ENCODE measurements at places on chromosomes 3 and 15. TPM values are rescaled to one million over a fixed set of nuclear protein-coding genes. Genes with fewer than 3 reads are reported as not detected.

GRCh38 chr3:50525191-50525910 lies 21.9 kb upstream of the CACNA2D2 start:
- no peak for DNase-seq

- DNase-seq = no peak
These were observed 598.3 kb downstream of the SI start for GRCh38 chr3:164479978-164480377.

DNA sequence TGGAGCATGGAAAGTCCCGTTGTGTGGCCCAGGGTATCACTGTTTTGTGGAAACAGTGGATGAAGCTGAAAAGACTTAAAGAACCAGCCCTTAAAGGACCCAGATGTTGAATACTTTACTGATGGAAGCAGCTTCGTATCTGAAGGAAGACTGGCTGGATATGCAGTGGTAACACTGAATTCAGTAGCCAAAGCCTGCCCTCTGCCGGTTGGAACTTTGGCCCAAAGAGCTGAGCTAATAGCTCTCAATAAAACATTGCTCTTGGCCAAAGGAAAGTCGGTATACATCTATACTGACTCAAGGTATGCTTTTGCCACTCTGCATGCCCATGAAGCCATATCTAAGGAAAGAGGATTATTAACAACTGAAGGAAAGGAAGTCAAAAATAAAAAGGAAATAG lies 885.4 kb downstream of the PDCD6IP start:
- DNase-seq = peak; percentile 41

DNA sequence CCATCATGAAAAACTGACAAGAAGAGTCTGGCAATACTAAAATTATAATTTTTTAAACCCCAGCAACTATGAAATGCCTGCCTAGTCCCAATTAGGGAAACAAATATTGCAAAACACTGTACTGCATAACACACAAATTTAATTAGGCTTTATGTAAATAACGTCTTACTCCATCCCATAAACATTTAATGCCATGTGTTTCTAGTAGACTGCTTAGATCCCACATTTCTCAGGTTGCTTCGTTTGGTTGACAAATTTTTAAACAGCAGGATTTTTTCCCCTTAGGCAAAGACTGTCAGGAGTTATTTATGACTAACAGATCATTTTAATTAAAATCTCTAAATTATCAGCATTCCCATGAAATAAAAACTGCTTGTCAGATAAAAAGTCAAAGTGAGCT lies 29.9 kb downstream of the EIF2AK4 start:
- DNase-seq = no peak

GRCh38 chr3:28672406-28672805 lies 323.8 kb upstream of the AZI2 start:
- DNase-seq = no peak

- no peak for DNase-seq
These were observed 11.5 kb upstream of the MB21D2 start for GRCh38 chr3:192929146-192929545.

GRCh38 chr15:88805031-88805780 lies 2.0 kb downstream of the ACAN start:
- DNase-seq = no peak

DNA sequence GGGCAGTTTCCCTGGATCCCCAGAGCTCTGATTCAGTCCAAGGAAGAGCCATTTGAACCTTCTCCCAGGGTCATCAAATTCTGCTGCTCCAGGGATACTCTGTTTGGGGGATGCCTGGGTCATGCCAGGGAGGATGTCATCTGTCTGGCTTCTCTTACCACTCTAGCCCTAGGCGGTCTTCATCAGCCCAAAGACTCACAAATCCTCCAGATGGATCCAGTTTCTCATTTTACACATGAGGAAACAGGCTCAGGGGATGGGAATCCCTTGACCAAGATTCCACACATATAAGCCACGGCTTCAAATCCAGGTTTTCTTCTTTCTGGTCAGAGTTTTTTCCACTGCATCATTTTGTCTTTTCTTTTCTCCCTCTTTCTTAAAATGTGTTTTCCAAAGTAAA lies 36.7 kb downstream of the SLC28A1 start:
- no peak for DNase-seq

DNA sequence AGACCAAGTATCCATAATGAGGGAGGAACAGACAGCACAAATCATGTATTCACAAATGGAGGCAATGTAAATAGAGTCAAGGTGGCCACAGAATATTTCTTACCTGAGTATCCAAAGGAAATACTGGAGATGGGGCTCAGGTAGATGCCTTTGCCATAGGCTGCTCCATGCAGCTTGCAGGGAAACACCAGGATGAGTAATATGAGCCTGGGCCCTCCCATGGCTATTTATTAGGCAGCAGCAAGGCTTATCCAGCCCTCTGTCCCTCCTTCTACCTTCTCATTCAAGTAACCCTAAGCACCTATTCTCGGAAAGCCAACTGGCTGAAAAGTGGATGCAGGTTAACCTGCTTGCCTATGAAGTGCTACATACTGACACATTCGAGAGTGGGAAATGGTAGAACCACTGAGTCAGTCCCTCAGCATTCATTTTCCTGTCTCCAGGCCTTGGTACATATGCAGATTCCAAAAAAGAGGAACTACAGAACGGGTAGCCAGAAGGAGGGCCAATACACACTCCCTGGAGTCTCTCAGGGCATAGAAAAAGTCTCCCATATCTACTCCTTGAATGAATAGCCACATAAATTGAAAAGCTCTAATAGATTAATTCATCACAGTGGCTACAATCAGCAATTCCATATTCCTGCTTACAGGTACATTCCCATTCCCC lies 18.3 kb upstream of the PKM start:
- no peak for DNase-seq

GRCh38 chr3:38990621-38991020 lies 61.1 kb downstream of the SCN11A start:
- DNase-seq = no peak

GRCh38 chr15:78925956-78926743 lies 18.7 kb downstream of the CTSH start:
- DNase-seq = no peak

DNA sequence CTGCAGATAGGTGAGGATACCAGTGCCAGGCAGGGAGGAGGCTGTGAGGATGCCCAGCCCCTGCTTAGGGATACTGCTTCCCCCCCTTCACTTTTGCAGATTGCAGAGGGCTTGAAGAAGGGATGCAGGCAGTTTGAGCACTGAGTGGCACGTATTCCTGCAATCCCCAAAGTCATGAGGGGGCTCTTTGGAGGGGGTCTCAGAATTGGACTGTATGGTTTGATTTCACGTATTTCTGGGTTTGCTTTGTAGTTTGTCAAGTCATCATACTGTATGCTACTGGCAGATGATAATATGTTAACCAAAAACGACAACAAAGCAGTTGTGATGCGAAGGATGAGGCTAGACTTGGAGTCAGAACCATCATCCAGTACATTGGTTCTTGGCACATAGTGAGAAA lies 28.1 kb downstream of the CHST14 start:
- DNase-seq = no peak

DNA sequence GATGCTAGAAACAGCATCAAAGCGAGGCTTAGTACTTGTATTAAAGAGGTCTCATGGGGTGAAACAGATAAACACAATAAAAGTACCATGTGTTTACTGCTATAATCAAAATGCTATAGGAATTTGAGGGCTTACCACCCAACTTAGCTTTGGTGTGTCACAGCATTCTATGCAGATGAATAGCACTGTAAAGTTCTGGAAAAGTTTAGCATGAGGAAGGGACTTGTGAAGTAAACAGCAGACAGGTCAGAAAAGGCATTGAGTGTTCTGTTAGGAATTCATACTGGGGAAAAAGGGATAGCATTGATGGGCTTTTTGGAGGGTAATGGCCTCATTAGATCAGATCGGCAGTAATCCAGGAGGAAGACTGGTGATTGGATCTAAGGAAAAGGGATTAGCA lies 505.3 kb downstream of the NLGN1 start:
- no peak for DNase-seq

GRCh38 chr3:24201301-24201700 lies 256.2 kb downstream of the NR1D2 start:
- no peak for DNase-seq

DNA sequence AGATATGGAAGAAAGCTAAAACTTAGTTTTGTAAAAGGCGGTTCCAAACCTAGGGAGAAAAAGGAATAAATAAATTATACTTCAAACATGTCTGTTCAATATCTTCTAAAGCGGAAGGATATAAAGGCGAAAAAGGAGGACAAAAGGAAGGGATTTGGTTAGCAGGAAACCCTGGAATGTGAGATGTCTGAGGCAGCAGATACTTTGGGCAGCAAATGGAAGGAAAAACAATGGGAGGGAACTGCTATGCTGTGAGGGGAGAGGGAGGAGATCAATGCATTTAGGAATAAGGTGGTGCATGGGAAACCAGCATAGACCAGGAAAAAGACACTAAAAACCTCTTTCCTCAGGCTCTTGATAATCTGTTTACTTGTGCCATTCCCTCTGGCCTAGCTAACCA lies 120.8 kb downstream of the DNAH12 start:
- no peak for DNase-seq

DNA sequence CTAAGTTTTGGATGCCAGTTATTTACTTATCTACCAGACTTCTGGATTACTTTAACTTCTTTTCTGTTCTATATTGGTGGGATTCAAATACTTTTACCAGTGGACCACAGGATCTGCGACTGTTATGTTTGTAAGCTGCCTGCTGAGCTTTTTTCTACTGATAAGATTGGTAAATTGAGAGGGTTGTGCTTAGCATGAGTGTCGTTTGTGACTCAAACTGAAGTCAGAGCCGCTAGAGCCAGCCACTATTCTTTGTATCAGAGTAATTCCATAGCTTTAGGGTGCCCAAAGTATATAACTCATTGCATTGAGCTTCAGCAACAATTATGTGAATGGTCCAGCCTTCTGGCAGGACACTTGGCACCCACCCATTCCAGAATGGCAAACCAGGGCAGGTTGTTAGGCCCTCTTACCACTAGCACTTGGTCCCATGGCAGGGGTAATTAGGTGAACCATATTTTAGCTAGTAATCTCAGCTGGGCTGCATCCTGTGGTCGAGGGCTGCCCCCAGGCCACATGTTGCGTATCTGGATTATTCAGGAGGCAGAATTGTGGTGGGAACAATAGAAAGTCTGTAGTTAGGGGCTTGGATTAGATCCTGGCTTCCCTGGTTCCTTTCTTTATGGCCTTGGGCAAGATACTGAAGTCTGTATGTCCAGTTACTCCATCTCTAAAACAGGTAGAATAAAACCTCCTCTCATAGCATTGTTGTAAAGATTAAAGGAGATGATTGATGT lies 6.0 kb downstream of the PLCL2 start:
- no peak for DNase-seq

GRCh38 chr3:46955157-46955556 lies 21.4 kb downstream of the CCDC12 start:
- no peak for DNase-seq

- no peak for DNase-seq
These were observed 143.5 kb downstream of the GADL1 start for GRCh38 chr3:30750967-30751366.

- DNase-seq = no peak
These were observed 60.3 kb downstream of the STRIT1 start for GRCh38 chr3:155233213-155233612.

DNA sequence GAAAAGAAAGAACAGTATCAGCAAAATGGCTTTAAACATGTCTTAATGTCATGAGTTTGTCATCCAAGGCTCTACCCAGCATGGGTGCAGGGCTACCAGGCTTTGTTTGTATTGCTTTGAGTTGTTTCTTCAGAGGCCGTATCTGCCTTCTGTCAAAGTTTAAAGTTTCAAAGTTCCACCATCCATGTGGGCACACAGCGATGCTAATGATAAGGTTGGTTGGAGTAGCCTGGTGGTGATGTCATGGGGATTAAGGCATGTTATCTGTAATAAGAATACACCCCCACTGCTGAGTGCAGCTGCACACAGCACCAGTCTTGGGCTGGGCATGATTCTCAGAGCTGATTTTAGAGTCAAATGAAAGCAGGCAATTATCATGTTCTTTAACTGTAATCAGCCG lies 72.0 kb upstream of the LRTM1 start:
- no peak for DNase-seq

DNA sequence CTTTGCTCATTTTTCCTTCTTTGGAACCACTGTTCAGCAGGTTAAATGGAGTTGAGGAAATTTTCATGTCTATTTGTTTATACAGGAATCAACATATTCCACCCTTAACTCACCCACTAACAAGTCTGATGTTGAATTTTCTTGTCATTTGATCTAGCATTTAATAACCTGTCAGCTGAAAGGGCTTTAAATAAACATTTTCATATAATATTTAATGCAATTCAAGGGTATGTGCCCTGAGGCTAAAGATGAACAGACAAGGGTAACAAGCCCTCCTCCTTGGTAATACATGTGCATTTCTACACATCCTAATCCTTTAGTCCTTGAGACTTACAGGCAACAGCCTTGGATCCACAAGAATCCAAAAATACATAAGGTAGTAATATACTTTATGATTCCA lies 435.0 kb upstream of the NR2F2 start:
- no peak for DNase-seq

- DNase-seq = no peak
These were observed 78.9 kb downstream of the CD200R1L start for GRCh38 chr3:112767777-112768176.

DNA sequence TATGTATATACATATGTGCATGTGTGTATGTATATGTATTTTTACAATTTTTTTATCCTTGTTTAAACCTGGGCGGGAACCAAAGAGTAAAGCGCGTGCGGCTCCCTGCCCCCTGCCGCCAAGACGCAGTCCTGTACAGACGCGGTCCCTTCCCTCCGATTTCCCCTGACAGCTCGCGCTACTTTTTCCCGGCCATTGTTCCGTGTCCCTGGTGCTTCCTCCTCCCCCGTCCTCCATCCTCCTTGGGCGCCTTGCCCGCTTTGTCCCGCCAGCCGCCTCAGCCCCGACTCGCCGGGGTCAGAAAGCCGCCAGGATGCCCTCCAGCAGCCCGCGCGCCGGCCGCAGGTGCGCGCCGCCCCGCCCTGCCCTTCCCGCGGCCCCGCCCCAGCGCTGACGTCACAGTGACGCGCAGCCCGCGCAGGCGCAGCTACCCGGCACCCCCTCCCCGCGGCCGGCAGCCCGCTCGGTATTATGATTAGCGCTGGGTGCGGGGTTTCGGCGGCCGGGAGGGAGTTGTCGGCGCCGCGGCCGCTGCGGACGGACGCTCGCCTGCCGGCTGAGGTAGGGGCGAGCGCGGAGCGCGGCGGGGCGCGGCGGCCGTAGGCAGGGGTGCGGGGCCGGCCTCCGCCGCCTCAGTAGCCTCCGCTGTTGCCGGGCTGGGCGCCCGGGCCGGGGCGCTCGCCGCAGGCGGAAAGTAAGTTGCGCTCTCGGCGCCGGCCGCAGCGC lies at the start of gene SNRK:
Gene SNRK, plus strand, starts transcription at position 426 of the 726 bp plus-strand sequence. CDS start 16,664 bp downstream, outside the sequence.
- DNase-seq = peak; percentile 91

GRCh38 chr15:36880913-36881460 lies 219.4 kb downstream of the MEIS2 start:
- DNase-seq = no peak

The MED12L gene
- total RNA-seq = 2.2 TPM

The PLSCR5 gene
- total RNA-seq = not detected

The ISLR2 gene
- 0.20 TPM for total RNA-seq

The PEX11A gene
- total RNA-seq = 2.2 TPM

The TFG gene
- total RNA-seq = 44.0 TPM

The TM4SF4 gene
- total RNA-seq = not detected

Measured in activated CD8-positive, alpha-beta memory T cell treated with anti-CD3 and anti-CD28 coated beads, Interleukin-2, amount 10 ng/mL, durations not matched to agents 7 days and 5 days (primary cell).